Stimulated activated CD4-positive, alpha-beta T cell treated with anti-CD3 and anti-CD28 coated beads, TNF-alpha, amount 100 ng/mL, for 4 hours (primary cell): ENCODE measurements at places on chromosomes 6 and 20.

DNA sequence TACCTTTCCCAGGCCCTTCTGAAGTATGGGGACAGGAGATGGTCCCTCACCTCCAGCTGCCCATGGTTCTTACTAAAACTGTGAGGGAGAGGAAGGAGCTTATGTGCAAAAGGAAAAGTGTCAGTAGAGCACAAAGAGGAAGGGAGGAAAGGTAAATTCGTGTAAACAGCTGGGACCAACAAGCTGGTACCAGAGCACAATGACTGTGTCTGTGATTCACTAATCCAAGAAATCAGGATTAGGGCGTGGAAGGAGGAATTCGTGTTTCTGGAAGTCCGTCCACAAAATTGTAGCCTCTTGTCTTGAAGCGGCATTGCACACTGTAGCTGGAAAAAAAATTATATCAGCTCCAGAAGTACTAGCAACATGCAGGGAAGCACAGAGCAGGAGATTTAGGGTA, 129.0 kb upstream of the RREB1 start:
- DNase-seq, result no peak

- peak; percentile 21 for DNase-seq
Measured at GRCh38 chr6:16129623-16130401, 926 bp downstream of the MYLIP start.

DNA sequence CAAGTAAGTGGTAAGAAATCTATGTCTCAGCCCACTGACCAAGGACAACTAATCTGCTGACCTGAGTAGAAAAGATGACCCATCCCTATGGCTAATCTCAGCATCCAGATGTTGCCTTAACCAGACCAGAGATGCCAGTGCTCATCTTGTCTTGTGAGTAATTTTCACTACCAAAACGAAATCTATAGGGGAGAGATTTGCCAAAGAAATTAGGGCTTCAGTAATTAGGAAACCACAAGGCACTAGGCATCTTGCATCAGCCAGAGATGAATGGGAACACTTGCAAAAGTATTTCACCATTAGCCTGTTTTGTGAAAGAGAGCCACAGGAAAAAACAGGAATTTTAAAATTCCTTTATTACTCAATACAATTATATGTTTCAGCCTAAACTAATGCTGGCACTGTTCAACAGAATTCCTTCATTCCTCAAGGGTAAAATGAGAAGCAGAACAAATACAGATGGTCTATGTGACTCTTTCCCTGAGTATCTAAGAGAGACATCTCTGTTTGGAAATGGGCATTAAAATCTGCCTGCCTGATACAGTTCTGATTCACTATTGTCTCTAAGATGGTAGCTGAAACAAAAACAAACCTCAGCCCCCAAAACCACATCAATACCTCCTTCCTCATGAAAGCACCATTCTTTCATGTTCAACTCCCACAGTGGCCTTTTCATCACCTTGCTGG, 87.8 kb downstream of the GMDS start:
- no peak for DNase-seq

- no peak for DNase-seq
Measured at GRCh38 chr20:17334932-17335331, 108.1 kb downstream of the PCSK2 start.

- no peak for DNase-seq
Measured at GRCh38 chr6:24831771-24832716, 33.3 kb upstream of the ARMH2 start.

GRCh38 chr6:4780360-4780812, 4.2 kb downstream of the CDYL start:
- no peak for DNase-seq

DNA sequence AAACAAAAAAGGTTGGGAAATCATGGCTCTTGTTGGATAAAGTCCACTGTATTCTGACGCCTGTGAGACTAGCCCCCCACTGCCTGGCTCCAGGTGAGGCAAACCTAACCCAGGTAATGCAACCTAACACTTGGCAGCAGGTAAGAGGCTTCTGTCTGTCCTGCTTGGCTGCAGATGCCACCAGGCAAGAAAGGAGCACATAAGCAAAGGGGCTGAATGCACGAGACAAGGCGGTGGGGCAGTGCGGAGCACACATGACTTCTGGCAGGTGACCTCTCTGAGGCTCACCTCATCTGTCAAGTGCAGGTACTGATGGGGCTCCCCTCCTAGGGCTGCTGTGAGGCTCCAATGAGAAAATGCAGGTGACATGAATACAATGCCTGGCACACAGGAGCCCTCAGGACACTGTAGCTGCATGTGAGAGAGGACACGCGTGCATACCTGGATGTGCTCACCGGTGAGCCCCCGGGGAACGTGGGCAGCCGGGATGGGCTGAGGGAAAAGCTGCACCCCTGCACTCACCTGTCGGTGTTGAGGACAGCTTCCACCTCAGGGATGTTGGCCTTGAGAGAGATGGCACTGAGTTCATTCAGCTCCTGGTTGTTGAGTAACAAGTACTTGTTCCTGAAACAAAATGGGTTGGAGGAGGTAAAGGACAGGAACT, 54.1 kb downstream of the MYH7B start:
- no peak for DNase-seq

GRCh38 chr20:1734269-1734858, 76.8 kb upstream of the SIRPG start:
- DNase-seq, result no peak
